ENCODE measurements at places on chromosomes 7 and 10. TPM values are rescaled to one million over a fixed set of nuclear protein-coding genes. Genes with fewer than 3 reads are reported as not detected.

The PLEKHS1 gene
- 0.06 TPM for total RNA-seq

The CUBN gene
- total RNA-seq = 0.06 TPM

The FFAR4 gene
- 0.06 TPM for total RNA-seq

The OR9A2 gene
- total RNA-seq = not detected

The SUPV3L1 gene
- 30.0 TPM for total RNA-seq

The ZCCHC24 gene
- total RNA-seq = 3.0 TPM

The SPDYE9 gene
- not detected for total RNA-seq

The ETV1 gene
- 2.1 TPM for total RNA-seq

The IQUB gene
- total RNA-seq = 0.06 TPM

The VWC2 gene
- not detected for total RNA-seq

The SLC4A2 gene
- 269 TPM for total RNA-seq

The WNT8B gene
- not detected for total RNA-seq

The NRCAM gene
- 99.1 TPM for total RNA-seq
